ENCODE measurements at places on chromosomes 11 and 22.
A peak's percentile ranks its signal among the peaks of the same experiment; 100 is the strongest.

- DNase-seq, result no peak
These were observed 127.6 kb upstream of the PARVA start for GRCh38 chr11:12249590-12250260.

- DNase-seq, result no peak
These were observed 71.7 kb downstream of the DEPDC5 start for GRCh38 chr22:31825513-31825912.

- no peak for DNase-seq
These were observed 37.6 kb downstream of the MAP6 start for GRCh38 chr11:75631086-75631730.

DNA sequence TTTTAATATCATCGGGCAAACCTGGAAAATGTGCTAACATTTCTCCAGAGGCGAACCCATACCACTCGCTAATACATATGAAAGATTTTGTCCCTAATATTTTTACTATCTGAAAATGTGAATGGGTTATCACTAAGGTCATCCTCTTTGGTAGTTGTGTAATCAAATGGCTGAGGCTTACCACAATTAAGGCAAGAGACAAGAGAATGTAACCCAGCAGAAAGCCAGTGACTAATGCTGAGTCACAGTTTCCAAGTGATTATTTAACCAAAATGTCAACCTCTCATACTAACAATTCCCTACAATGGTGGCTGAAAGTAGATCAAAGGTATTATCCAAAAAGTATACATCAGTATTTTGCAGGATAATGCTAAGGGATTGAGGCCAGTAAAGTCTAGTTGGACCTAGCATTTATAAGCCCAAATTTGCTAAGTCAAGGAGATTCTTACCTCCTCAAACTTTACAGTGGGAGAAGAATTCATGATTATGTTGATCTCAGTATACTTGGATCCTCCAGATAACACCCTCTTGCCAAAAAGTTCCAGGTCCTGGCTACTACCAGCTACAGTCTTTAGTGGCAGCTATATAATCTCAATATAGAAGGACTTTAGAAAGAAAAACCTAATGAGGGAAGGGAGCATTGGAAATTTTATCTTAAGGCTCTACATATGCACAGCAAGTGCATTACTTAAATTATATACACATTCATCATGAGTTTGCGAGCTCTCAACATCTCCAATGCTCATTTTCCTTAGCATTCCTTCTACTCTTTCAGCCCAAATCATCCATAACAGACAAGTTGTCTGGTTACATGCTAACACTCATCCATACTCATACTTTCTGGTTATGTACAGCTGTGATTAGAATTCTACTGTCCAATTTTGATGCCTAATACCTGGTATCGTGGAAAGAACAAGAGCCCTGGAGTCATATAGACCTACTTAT, 25.4 kb downstream of the SIK3 start:
- peak; percentile 77 for DNase-seq

DNA sequence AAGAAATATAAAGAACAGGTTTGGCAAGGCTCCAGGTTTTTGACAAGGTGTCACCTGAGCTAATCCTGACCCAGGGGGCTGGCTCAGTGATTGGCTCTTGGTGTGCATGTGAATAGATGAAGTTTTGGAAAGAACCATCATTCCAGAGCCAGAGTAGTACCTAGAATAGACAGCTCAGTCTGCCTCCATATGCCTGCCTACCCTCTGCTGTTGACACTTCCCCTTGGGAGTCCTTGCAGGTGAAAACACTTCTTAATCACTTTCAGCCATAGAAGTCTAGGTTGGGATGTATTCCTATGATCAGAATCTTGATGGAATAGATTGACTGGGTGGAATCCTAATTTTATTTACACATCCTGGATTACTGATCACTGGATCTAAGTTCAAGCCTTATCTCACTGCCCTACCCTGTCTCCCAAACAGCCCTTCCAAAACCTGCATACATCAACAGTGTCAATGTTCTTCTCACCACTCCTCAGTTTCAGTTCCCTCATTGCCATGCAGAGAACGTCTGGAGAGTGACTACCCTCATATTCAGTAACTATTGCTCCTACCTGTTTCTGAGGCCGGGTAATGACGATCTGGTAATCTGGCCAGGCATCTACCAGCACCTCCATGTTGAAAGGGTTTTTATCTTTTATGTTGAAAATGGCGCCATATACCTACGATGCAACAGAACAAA, 6.7 kb downstream of the GLYATL2 start:
- DNase-seq, result no peak

DNA sequence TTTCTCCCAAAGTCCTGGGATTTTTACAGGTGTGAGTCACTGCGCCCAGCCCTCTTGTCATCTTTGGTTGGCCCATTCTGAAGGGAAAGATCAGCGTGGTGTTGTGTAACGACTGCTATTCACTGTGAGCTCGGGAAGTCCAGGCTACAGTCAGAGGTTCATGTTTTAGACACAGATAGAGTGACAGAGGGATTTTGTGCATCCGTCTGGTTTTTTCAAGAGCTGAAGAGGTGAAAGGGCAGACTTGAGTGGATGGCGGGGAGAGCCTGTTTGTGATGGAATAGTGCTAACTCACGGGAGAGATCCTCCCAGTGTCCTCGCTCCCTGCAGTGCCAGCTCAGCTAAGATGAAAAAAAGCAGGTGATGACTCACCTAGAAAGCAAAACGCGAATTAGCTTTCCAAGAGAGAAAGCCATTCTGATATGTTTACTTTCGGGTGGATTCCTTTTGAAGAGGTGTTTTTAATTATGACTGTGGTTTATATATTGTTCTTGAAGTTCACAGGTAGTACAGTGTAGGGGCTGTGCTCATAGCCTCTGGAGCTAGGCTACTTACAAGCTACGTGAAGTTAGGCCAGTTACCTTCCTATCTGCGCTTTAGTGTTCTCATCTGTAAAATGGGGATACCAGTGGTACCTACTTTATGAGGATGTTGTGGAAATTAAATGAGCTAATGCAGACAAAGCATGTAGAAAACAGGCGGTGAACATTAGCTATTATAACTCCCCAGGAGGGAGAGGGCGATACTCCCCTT, 67.2 kb downstream of the C11orf91 start:
- DNase-seq, result no peak

DNA sequence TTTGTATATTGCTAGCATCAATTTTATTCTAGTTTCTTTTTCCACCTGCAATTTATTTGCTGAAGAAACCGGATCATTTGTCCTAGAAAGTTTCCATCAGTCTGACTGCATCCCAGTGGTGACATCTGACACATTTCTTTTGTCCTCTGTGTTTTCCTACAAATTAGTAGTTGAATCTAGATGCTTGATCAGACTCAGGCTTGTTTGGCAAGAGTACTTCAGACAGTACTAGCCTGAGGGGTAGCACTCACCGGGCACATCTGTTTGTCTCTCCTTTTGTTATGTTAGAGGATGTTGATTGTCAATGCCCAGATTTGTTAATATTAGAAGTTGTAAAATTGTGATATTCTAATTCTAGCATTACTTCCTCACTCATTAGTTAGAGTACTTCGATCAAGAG, 204.8 kb downstream of the SWAP70 start:
- no peak for DNase-seq

DNA sequence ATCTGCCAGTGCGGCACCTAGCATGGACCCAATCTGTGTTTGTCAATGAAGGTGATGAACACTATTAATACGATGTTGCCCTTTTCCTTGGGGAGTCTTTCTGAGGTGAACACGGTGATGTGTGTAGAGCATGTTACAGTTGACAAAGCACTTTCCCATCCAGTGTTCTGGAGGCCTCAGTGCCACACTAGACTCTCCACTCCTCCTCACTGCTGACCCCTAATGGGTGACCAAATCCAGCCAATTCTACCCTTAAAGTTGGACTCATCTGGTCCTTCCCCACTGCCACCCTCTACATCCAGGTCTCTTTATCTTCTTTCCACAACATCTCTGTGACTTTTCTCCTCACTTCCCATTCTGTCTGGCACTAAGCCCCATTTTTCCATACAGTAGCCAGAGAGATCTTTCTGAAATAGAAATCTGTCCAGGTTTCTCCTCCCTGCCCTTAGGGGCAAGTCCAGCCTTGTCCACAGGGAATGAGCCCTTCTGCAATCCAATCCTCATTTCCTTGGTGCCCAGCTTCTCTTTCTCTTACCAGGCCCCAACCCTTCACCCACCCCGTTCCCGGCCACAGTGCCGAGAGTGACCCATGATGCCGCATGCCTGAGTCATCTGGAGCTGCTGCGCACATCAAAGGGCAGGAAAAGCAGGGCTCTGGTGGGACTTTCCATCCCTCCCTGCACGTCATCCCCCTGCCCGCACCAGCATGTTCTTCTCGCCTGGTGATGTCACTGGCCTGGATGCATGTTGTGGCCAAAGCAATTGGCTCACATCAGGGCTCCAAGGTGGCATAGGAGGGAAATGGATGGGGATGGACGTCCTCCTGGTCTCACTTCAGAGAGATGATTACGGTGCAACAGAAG, 64.2 kb downstream of the RASSF10 start:
- peak; percentile 9 for DNase-seq

DNA sequence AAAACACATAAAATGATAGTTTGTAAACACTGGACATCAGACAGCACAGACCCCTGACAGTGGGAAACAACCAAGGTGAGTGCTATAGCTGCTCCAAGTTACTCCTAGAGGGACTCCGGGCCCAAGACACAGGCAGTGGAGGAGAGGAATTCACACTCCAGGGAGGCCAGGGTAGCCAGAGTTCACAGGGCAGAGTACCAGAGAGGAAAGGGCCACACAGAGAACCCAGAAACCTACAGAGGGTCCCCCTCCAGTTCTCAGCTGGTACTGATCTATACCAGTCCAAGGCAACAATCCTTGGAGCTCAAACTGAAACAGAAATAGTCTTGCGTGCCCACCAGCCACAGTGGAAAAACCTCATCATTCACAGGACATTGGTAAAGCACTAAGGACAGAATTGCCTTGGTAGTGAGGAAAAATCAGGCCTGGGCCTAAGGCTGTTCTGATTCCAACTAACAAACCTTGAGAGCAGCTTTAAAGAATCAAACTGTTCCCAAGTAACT, 7.6 kb downstream of the VPS37C start:
- DNase-seq, result no peak

DNA sequence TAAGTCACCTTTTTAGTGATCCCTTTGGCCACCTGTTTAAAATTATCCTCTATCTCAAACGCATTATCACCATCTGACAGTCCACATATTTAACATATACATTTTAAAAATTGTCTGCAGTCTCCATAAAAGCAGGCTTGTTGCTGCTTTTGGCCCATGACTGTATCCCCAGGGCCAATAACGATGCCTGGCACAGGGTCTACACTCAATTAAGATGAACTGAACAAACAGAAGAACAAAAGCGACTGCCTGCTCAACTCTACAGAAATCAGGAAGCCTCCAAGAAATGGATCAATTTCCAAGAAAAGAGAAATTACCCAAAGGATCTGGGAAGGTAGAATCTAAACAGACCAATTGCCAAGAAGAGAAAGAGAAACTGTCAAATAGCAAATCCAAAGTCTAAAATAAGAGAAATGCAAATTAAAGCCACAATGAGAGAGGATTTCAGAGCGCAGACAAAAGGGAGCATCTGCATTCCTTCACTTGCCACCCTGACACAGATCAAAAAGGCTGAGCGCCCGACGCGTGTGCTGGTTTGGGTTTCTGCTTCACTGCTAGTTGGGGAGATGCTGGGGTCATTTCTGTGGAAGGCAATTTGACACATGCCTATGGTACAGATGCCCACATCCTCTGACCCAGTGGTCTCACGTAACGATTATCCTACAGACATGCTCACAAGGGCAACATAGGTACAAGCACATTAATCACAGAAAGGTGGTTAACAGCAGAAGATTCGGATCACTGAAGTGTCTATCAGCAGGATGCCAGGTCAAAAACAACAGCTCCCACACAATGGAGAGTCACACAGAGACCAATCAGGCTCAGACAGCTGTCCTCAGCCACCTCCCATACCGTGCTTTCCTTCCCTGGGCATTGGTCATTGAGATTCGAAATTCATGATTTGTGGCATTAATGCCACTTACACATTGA, 55.9 kb downstream of the SHISAL1 start:
- no peak for DNase-seq

DNA sequence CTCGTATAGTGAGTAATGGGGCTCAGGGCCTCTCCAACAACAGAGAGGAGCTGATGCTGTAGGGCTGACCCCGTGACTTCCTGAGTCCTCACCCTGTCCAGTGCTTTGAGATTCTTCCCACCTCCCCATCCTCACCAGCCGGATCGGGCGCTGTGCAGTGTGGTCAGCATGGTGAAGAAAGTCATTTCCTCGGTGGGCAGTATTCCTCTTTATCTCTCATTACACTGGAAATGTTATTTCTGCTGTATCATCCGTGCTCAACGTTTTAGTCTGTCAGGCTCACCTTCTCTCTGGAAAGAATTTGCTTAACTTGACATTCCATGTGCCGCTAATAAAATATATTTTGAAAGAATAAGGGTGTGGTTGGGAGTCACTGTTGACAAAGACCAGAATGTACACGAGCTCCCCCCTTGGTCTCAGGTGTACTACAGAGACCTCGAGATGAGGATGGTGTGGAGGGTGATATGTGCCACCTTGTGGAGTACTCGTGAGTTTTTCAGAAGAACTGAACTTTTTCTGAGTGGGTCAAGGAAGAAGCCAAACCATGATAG, 25.7 kb upstream of the SCGB1A1 start:
- no peak for DNase-seq

- DNase-seq, result no peak
These were observed 20.2 kb downstream of the PACS1 start for GRCh38 chr11:66090288-66090687.

DNA sequence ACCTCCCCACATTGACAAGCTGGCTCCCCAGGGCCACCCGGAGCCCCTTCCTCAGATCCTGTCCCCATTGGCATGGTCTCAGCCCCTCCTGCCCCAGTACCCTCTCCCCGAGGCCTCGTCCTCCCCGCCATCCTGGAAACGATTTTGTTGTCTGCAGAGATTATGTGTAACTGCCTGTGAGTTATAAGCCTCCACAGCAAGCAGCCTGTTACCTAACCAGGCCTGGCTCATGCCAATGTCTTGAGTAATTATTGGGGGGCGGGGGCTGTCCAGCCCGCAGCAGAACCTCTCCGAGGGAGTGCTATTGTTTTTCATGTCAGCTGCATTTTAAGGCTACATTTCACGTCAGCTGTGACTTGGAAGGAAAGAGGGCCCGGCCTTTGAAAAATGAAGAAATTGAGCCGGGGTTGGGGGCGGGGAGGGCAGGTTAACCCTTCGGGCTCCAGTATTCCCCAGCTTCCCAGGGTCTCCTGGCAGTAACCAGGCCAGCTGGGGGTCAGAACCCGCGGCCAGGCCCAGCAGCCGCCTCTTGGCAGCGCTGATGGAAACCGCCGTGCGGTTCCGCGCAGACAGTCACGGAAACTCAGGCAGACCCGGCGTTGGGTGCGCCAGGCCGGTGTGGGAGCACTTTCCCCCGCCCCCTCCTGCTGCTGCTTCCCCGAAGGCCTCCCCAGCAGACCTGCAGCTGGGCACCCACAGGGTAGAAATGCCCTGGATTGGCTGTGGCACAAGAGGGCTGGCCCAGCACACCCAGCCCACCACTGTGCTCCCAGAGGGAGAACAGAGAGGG, 59.5 kb downstream of the CDKN1C start:
- no peak for DNase-seq

DNA sequence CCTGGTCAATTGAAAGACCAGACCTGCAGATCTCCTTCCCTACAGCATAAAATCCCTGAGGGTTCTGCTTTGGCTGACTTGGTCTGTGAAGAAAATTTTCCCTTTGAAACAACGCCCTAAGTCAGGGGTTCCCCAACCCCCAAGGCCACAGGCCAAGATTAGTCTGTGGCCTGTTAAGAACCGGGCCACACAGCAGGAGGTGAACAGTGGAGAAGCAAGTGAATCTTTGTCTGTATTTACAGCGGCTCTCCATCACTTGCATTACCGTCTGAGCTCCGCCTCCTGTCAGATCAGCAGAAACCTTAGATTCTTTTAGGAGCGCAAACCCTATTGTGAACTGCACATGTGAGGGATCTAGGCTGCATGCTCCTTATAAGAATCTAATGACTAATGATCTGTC, 38.2 kb downstream of the CCDC83 start:
- DNase-seq, result no peak
